Cortex of kidney (tissue), 1 donor: ENCODE measurements at places on chromosomes 16 and 17.

GRCh38 chr16:83271123-83271522 lies 536.7 kb upstream of the HSBP1 start:
- DNase-seq, result no peak

DNA sequence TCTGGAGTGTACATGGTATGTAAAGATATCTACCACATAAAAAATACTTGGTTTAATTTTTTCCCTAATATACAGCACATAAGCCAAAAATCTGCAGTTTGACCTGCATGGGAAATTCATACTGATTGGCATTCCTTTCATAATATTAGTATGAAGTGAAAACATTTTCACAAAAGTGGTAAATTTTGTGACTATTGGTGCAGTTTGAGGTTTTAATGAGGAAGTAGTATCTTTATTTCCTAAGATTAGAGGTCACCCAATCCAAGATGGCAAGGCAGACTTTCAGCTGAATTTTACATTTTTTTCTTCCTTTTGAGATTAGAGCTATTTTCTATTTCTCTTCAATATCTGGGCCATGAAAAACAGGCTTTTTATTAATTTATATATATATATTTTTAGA lies 21.2 kb downstream of the METTL9 start:
- DNase-seq, result no peak

GRCh38 chr17:54111576-54111975 lies 288.8 kb downstream of the KIF2B start:
- DNase-seq, result no peak

DNA sequence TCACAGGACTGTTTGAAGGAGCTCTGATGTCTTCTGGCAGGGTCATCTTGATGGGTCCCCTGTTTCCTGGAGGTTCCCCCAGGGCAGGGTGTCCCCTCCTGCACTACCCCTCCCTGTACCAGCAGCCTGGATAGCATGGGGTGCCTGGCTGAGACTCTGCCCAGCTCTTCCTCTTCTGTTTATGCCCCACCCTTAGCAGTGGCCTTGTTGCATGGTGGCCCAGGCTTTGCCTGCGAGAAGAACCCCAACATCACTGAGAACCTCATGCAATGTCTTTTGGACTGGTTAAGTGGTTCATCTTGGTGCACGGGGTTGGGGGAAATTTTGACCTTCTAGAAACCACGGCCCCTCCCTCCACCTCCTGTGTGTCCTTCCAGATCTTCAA lies 121.8 kb downstream of the IRX3 start:
- DNase-seq, result no peak

DNA sequence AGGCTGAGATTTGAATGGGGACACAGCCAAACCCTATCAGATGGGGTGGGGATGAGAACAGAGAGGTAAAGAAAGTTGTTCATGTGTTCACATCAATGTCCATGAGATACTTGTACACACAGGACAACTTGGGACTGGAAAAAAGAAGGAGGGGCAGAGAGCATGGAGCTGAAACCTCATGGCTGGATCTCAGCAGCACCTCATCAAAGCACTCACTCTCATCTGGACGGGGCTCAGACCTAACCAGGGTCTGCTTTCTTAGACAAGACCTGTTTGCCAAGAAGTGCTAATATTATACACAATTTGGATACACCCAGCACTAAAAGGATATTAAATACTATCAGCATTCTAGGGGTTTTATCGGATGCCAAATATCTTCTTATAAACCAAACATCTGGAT lies 399.8 kb downstream of the SLC39A11 start:
- DNase-seq, result no peak

- no peak for DNase-seq
Observed at GRCh38 chr16:52837251-52837650, 215.4 kb downstream of the CHD9NB start.
